Hypothalamus (tissue), 51 donors: ENCODE measurements at places on chromosomes 6 and 20.

DNA sequence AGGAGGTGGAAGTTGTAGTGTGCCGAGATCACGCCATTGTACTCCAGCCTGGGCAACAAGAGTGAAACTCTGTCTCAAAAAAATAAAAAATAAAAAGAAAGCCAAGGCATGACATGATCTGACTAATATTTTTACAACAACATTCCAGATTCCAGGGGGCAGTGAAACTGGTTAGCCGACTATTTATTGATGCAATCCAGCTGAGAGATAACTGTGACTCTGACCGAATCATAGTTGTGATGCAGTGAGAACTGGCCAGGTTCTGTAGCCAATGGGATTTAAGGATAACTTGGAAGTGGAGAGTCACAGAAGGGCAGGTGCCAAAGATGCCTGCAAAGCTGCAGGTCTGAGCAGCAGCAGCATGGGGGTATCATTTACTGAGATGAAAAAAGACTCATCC lies 82.9 kb upstream of the TSHZ2 start:
- DNase-seq: no peak

DNA sequence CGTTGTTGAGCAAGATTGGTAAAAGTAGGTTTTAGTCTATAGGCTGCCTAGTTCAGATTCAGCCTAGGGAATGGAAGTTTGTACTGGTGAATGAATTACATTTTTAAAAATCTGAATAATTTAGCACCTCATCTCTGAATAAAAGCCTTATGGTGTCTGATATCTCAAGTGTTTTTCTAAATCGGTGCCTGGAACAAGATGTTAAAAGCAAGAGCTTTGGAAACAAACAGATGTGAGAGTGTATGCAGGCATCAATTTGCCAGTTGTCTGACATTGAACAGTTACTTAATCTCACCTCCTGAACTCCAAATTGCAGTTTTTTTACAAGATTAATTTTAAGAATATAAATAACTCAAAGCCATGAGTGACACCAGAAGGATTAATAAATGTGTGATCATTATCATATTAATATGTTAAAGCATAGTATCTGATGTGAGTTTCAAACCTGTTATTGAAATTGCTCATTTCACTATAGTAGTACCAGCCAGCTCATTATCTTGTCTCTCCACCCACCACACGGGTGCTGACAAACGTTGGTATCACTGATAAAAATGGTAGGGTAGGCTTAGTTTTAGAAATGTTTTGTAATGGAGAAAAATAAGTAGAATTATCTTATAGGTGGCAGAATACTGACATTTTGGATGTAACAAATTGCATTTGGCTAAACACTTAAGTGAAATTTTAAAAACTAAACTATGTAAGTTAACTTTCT lies 157.3 kb downstream of the FAM83B start:
- DNase-seq: no peak

- DNase-seq: no peak
Measured at GRCh38 chr6:149026530-149026942, 279.7 kb downstream of the UST start.

DNA sequence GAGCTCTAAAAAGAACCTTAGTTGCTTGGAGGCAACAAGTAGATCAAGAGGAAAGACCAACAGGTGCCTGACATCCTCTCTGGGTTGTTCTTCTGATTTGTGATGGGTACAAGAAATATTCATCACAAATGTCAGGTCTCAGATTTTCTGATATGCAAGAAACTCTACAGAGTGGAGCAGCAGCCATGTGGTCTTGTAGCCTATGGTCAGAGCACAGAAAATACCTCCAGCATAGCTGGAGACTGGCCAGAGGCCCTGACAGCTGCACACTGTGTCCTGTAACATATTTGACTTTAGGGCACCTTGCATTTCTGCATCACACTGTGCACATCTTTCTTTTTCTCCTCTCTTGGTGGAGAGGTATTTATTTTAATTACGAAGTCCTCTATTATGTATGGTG lies 116.3 kb downstream of the GMPR start:
- DNase-seq: no peak

DNA sequence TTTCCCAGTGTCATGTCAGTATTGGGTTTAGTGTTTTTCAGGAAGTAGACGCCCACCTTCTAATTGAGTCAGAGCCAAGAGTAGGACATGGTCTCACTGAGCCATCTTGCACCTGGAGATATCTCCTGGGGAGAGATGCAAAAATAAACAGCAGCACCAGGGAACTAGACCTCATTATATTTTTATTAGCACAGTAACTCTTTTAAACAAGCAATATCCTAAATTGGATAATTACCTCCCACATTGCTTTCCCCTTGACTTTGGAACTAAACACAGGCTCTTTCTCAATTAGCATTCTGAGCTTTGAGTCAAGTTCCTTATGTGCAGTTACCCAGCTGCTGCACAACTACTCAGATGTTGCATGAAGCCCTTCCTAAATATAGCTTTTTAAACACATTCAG lies 175.4 kb downstream of the IBTK start:
- no peak for DNase-seq

- DNase-seq: no peak
Measured at GRCh38 chr20:49766979-49767521, 45.6 kb upstream of the SLC9A8 start.

- DNase-seq: no peak
Measured at GRCh38 chr6:89051676-89052075, 28.9 kb upstream of the PNRC1 start.

DNA sequence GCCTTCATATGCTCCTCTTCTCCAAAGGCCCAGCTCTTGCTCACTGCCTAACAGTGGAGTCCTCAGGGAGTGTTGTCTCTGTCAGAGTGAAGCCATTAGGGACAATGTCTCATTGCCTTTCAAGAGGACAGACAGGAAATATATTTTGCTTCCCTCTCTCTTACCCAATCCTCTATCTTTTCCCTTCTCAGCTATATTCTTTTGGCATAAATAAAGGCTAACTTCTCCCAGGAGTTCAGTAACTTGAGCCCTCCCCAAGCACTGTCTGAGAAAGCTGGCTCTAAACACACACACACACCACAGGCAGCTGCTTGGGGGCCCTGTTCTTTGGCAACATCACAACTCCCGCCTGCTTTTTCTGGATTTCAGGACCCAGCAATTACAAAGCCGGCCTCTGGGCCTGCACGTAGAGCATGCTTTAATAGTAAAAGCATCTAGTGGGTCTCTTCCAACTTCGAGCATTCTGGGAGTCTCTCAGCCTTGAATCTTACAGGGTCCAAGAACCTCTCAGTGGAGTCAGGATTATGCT lies 34.7 kb upstream of the LAMA4 start:
- DNase-seq: no peak

DNA sequence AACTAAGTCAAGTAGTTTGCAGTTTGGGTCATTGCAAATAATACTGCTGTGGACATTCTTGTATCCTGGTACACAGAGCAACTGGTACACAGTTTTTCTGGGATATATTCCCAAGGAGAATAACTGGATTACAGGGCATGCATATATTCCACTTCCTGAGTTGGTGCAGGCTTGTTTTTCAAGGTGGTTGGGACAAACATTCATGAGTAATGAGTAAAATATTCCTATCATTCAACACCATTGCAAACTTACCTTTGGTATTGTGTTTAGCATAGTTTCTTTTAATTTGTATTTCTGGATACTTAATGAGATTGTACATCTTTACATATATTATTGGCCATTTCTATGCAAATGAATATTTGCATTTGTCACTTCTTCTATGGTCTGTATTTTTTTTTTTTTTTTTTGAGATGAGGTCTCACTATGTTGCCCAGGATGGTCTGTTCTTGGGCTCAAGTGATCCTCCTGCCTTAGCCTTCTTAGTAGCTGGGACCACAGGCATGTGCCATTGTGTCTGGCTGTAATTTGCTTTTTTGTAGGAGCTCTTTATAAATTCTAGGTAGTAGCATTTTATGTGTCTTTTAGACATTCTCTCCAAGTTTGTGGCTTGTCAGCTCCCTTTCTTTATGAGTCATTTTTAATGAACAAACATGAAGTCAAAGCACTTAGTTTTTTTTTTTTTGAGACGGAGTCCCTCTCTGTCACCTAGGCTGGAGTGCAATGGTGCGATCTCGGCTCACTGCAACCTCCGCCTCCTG lies 158.7 kb downstream of the SOX4 start:
- no peak for DNase-seq

- DNase-seq: no peak
Measured at GRCh38 chr20:3826420-3826819, 6.1 kb downstream of the AP5S1 start.

DNA sequence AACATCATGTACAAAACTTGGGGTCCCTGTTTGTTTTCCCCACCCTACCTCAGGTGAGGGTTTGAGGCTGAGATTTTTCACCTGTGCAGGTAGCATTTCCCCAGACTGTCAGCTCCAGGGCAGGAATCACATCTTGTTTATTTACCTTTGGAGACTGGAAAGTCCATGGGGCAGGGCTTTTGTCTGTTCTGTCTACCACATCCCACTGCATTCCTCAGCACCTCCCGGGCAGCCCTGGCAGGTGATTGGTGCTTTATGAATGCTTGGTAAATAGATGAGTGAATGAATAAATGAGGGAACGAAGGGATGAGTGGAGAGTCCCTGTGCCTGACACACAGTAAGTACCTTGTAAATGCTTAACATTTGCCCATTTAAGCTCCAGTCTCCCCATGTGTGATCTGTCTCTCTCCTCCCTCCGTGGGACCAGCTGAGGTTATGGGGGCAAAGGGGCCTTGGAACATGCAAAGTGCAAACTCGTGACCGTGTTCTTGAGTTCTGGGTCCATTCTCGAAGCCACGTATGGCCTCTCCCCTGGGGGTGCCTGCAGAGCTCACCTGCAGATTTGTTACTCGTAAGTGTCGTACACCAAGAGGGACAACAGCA lies 69.7 kb upstream of the PMEPA1 start:
- DNase-seq: no peak

- no peak for DNase-seq
Measured at GRCh38 chr6:120938164-120938875, 396.0 kb downstream of the TBC1D32 start.

GRCh38 chr6:128519132-128519930 lies 1.1 kb downstream of the PTPRK start:
- DNase-seq: peak; percentile 66
